ENCODE measurements at places on chromosomes 11 and 22. TPM values are rescaled to one million over a fixed set of nuclear protein-coding genes. Genes with fewer than 3 reads are reported as not detected.

Gene ME3
- 25.0 TPM for total RNA-seq

Gene OR52E8
- not detected for total RNA-seq

Gene WBP2NL
- not detected for total RNA-seq

GRCh38 chr11:129905402-129905801, 10.0 kb upstream of the NFRKB start:
- DNase-seq = no peak

DNA sequence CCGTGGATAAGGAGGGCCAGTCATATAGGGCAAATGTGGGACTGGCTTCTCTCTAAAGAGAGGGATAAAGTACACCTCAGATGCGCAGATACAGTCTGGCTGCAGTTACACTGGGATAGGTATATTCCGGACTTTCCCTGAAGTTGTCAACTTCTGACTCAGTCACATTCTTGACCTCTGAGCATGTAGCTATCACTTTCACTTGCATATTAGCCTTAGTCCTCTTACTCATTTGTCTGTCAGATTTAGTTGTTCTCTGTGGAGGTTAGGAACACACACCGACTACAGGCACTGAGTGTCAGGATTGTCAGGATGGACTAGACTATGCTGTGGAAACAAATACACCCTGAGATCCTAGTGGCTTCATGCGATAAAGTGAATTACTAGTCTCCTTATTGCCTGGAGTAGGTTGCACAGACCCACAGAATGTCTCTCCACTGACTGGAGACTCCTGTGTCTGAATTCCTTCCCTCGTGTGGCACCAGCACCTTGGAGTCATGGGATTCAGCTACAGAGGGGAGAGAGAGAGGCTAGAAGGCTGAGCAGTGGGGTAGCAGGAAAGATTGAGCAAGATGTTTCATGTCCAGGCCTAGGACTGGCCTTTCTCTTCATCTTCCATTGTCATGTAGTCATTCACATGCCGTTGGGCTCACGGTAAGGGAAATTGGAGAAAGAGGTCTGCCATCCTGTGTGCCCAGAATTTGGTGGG, 654.3 kb downstream of the NTM start:
- DNase-seq = peak; percentile 86

Gene CD3G
- not detected for total RNA-seq

GRCh38 chr22:46964773-46965550, 202.5 kb downstream of the TBC1D22A start:
- no peak for DNase-seq

DNA sequence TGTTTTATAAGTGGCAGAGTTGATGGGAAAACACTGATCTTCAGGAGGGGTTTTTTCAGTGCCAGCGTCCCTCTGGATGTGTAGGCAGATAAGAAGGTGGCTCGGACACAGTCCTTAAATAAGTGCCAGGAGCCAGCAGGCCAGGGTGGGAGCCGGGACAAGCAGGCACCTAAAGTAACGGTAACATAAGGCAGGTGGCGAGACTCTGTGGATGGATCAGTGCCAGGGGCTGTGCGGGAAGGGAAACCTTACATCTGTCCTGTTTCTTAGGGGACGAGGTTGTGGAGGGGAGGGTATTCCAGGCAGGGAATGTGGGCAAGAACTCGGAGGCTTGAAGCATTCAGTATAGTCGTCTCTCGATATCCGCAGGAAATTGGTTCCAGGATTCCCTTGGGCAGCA, 15.9 kb downstream of the BCR start:
- no peak for DNase-seq

- no peak for DNase-seq
Observed at GRCh38 chr11:94639901-94640721, 72.9 kb downstream of the PIWIL4 start.

Gene CCDC81
- total RNA-seq = not detected

Gene GALNT18
- total RNA-seq = 7.0 TPM

DNA sequence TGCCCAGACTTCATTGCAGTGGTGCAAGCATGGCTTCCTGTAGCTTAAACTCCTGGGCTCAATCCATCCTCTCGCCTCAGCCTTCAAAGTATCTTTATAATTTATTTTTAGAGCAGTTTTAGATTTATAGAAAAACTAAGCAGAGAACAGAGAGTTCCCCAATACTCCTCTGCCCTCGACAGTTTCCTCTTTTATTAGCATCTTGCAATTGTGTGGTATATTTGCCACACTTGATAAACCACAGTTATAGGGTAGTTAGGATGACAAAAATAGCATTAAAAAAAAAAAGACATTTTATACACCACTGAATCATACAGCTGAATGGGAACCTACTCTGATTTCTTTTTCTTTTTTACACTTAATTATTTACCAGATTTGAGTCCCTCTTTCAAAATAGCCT, 31.2 kb downstream of the MS4A2 start:
- DNase-seq = no peak

- no peak for DNase-seq
Observed at GRCh38 chr11:1759851-1760220, 3.9 kb downstream of the CTSD start.

Gene CECR2
- 2.5 TPM for total RNA-seq

Gene MS4A13
- total RNA-seq = not detected

Gene GNAZ
- 10.3 TPM for total RNA-seq

DNA sequence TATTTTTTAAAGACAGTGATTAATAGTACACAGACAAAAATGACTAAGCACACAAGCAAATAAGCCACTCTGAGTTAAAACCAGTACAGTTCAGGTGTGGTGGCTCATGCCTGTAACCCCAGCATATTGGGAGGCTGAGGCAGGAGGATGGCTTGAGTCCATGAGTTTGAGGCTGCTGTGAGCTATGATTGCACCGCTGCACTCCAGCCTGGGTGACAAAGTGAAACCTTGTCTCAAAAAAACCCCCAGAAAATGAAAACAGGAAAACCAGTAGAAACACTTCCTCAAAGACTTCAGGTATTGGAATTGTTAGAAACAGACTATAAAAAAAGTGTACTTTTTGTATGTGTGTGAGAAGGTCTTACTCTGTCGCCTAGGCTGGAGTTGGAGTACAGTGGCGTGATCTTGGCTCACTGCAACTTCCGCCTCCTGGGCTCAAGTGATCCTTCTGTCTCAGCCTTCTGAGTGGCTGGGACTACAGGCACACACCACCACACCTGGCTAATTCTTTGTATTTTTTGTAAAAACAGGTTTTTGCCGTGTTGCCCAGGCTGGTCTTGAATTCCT, 33.0 kb downstream of the PPP6R2 start:
- DNase-seq = no peak

- DNase-seq = no peak
Observed at GRCh38 chr22:26949193-26949592, 291.8 kb downstream of the MIAT start.

Gene OR4A16
- not detected for total RNA-seq

- no peak for DNase-seq
Observed at GRCh38 chr11:130441719-130442118, 6.7 kb upstream of the ADAMTS15 start.

DNA sequence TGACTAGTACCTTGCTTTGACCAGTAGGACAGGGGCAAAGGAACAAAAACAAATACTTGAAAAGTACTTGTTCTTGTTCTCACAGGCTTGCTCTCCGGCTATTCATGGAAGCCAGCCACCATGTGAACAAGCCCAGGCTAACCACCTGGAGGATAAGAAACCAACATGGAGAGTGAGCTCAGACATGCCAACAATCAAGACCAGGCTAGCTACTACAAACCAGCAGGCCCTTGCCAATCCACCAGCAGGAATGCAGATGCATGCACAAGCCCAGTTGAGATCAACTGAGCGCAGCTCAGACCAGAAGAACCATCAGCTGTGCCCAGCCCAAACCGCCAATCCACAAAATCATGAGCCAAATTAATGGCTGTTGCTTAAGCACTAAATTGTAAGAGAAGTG, 180.1 kb upstream of the ISX start:
- no peak for DNase-seq

DNA sequence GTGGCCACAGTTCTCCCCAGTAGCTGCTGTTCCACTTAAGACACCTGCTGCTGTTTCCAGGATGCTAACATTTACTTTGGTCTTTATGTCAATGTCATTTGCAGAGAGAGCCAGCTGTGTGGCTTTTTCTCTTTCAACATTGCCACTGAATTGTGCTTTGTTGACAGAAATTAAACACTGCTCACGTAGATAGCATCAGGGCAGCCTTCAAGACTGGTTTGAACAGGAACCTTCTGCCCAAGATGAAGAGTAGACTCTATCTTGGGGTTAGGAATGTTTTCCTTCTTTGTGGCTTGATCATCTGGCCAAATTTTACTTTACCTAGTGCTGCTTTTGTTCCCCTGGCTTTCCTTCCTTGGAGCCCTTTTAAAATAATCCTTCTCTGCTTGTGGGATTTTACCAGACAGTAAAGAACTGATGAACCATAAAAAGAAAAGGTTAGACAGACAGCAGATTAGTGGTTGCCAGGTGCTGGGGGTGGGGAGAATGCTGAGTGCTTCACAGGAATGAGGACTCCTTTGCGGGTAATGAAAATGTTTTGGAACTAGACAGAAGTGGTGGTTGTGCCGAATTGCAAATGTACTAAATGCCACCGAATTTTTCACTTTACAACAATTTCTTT, 22.7 kb upstream of the XBP1 start:
- no peak for DNase-seq

GRCh38 chr11:57473285-57473841, 13.0 kb downstream of the RTN4RL2 start:
- DNase-seq = no peak

- no peak for DNase-seq
Observed at GRCh38 chr22:17096071-17096470, 11.3 kb downstream of the IL17RA start.

Gene SCGB1A1
- not detected for total RNA-seq

DNA sequence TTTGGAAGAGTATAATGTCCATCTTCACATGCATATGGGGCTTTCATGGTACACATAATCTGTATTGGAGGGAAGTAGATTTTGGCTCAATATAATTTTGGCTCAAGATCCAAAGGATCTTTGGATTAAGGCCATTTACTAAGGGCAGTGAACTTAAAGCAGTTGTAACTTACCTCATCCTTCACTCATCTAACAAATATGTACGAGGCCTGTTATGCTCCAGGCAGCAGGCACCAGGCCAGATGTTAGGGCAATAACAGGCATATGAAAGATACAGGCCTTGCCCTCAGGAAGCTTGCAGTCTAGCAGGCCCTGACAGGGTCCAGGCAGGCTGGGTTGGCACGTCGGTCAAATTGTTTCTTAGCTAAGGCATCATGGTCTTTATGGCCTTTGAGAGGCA, 44.6 kb downstream of the LIF start:
- no peak for DNase-seq

DNA sequence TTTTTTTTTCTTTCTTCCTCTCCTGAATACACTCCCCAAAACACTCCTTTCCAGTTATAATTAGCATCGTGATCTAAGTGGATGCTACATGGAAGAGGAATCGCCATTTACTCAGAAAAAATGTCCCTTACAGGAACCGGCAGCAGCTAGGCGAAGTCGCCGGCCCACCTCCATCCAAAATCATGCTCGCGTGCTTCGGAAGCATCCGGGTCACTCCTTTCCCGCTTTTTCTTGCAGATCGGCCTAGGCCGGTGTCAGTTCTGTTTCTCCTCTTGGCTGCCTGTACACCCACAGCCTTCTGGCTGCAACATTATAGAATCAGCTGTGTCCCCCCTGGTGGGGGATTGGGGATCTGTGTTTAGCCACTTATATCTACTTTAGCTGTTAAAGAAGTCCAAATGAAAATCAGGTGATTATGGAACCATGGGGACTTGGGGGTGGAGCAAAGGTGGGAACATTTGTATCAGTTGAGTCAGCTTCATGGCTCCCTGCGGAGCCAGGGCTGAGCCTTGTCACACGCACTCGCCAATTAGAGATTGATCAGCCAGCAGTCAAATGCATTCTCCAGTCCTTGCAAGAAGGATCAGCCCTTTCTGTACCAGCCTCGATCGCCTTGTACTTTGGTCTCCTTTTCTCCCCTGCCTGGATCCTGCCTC, 36.3 kb downstream of the ASRGL1 start:
- DNase-seq = no peak

DNA sequence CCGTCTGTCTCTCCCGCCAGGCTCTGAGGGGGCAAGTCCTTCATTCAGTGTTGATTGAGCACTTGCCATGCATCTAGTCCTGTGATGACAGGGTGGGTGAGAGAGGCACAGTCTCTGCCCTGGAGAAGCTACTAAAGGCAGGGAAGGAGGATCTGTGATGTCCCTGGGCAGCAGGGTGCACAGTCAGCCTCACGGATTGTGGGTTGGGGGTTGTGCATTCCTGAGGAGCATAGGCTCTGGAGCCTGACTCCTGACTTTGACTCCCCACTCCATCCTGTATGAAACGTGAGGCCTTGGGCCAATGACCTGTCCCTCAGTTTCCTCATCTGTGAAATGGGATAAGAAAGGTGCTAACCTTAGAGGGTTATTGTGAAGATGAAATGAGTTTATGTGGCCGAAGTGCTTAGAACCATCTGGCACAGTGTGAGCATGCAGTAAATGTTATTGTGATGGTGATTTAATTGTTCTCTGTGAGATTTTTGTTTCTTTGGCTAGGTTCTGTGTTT, 4.7 kb downstream of the SLC22A8 start:
- DNase-seq = no peak

Gene C11orf65
- total RNA-seq = 0.81 TPM

Gene CCDC87
- total RNA-seq = 0.14 TPM

Gene OR6A2
- 0.07 TPM for total RNA-seq

DNA sequence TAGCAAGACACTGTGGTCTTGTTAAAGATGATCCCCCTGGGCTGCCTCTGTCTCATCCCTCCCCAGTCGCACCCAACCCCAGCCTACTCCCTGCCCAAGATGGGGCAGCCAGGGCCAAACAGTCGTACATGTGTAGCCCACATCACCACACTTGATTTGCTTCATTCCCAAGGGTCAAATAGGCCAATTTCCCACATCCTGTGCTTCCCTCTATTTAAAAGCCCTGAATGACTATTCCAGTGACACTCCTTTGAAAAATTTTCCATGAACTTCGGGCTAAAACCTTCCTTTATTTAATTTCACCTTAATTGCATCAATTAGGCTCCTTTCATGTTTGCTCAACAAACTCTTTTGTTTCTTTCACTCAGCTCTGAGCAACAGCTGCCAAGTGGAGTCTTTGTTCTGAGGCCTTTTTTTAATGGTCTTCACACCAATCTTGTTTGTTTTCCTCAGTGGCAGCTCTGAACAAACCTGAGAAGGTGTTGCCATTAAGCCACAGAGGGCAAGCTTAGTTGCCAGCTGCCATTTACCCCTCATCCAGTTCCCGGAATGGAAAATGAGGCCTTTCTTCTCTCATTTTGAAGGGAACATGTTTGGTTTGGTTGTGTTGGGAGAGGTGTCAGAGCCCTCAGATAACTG, 126.9 kb downstream of the APIP start:
- DNase-seq = no peak

Data from epithelial cell of proximal tubule (primary cell).